Activated CD4-positive, alpha-beta T cell treated with anti-CD3 and anti-CD28 coated beads, Interleukin-2, amount 50 U/mL, for 48 hours (primary cell): ENCODE measurements at places on chromosomes 11 and 22.

GRCh38 chr11:113201054-113201818 is 113.1 kb upstream of the TTC12 start:
- DNase-seq, result no peak

GRCh38 chr11:108852701-108853100 is 187.8 kb downstream of the DDX10 start:
- DNase-seq, result no peak

- DNase-seq, result no peak
Observed at GRCh38 chr11:64303109-64304031, 2.0 kb upstream of the ESRRA start.

GRCh38 chr11:133711545-133711944 is 133.8 kb downstream of the SPATA19 start:
- DNase-seq, result no peak

GRCh38 chr11:87347854-87348253 is 310.1 kb downstream of the TMEM135 start:
- no peak for DNase-seq

DNA sequence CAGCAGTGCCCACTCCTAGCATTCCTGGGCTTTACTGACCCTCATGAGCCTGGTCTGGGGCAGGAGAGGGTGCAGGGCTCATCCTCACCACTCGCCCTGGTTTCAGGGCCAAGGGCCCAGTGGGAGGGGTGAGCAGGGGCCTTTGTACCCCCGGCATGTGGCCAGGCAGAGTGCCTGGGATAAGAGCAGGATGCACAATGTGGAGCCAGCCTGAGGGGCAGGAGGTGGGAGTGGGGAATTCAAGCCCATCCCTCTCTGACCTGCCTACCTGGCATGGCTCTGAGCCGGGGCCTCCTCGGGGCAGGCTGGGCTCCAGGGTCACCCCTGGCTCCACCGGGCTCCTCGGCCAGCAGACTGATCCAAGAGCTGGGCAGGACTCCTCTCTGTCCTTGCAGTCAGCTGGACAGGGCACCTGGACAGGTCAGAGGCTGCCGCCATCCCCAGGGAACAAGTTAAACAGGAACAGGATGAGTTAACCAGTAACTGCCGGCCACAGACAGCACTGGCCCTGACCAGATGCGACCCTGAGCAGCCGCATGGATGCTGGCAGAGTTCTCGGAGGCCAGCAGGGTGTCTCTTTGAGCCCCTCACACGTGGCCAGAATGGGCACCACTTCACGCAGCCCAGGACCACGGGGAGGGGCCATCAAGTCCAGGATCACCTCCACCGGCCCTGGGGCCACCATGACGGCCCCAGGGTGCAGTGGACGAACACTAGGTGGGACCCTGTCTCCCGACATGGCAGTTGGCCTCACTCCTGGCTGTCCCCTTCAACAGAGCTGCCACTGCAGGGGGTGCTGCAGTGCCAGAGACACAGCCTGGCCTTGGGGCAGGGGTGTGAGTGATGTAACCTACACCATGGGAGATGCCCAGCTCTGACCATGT is 5.0 kb downstream of the SIGIRR start:
- no peak for DNase-seq

- no peak for DNase-seq
Observed at GRCh38 chr22:49331223-49331815, 496.4 kb downstream of the BRD1 start.

- DNase-seq, result no peak
Observed at GRCh38 chr22:27372364-27372763, 429.2 kb downstream of the MN1 start.

DNA sequence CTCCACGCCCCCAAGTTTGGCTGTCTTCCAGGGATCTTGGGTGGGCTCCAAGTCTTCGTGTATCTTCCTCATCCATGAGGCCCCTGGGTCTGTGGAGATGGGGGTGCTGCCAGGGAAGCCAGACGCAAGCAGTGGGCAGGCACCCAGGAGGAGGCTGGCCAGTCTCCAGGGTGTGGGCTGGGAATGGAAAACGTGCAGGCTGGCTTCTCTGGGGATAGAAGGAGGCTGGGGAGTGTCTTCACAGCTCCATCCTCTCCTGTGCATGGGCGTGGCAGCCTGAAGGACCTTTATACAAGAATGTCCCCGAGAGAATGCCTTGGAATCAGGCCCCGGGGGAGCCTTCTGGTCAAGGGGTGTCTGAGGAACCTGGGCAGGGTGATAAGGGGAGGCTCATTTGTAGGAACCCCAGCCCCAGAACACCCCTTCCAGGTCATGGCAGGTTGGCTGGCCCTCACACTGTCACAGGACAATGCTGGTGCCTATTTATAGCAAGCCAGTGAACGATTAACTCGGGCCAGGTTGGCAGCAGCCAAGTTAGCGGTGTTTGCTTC is 14.0 kb downstream of the SGSM1 start:
- no peak for DNase-seq

DNA sequence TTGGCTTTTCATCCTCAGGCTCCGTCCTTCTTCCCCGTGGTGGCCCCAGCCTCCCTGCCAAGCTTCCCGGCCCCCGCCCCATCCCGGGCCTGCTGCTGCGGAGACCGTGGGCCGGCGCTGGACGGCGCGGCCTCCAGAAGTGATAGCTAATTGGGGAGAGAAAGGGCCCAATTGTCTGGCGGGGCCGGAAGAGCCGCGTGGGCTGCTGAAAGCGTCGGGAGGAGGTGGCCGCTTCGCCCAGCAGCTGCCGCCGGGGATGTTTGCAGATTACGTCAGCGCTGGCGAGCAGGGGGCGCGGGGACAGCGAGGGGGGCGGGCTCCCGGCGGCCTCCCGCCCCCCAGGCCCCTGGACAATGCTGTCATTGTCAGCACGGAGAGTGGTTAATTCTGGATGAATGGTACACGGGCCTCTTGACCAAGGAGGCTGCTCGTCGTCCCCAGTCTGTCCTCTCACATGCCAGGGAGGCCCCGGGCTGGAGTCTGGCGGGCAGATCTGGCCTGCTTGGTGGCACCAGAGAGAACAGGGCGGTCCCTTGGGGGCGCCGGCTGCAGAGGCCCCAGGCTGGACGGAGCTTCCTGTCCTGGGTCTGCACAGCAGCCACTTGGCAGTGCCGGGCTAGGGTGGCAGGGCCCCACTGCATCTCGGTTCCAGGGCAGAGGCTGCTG is 1.6 kb downstream of the SMIM38 start:
- DNase-seq, result no peak

- DNase-seq, result no peak
Observed at GRCh38 chr11:68552542-68552941, 92.0 kb downstream of the PPP6R3 start.

DNA sequence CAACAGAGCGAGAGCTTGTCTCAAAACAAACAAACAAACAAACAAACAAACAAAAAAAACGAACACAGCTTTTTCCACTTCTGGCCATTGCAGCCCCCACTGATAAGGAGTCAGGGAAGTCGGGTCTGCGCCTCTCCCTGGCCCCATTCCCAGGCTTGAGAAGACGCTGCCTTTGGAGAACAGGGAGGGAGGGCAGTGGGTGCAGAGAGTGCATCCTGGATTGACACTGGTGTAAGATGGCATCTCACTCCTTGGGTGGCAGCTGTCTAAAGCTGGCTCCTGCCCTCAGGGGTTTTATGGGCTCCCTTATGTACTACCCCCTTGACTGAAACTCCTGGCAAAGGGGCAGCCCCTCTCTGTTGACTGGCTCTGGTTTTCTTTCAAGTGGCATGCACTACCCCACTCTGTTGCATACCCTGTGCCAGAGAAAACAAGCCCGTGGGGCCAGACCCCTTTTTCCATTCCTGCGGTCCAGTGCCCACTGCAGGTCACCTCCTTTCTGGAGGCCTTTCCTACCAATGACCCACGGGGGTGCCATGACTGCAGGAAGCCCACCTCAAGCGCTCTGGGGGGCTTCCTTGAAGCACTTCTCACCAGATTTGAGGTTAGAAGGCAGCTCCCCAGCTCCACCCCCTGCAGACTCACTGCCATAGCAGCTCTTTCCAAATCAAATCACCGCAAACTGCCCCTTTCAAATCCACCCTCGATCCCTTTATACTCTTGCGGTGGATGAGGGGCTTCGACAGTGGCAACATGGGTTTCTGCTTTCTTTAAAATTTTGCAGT is 12.7 kb downstream of the DRAP1 start:
- DNase-seq, result no peak
